Breast epithelium (tissue), 4 donors: ENCODE measurements at places on chromosomes 4 and X.

DNA sequence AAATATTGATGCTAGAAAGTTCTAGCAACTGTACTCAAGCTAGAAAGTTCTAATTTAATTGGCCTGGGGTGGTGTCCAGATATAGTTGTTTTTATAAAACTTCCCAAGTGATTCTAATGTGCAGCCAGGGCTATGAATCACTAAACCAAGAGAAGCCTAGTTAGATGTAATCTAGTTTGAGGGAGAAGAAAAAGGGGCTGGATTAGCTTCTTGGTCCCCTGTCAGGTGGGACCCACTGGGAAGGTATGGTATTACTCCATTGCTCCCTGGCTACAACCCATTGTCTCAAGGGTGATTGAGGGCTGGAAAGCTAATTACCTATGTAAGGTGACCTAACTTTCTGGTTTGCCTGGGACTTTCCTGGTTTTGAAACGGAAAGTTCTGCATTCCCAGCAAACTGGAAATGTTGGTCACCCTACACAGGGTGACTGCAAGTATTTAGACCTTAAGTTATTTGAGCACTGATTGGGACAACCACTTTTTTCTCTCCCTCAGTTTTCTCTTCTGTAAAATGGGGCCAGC lies 23.9 kb upstream of the MSN start:
- H3K4me3 ChIP-seq: no peak overlapping the region
- H3K27ac ChIP-seq: peak overlapping the region; percentile 87
- H3K27me3 ChIP-seq: no peaks in the 10 kb centered on the region

- H3K27ac ChIP-seq: no peak overlapping the region
- no peaks in the 10 kb centered on the region for H3K27me3 ChIP-seq
- no peaks in the 10 kb centered on the region for H3K36me3 ChIP-seq
- no peak for DNase-seq
- H3K4me1 ChIP-seq: no peaks in the 10 kb centered on the region
Observed at GRCh38 chr4:56253666-56254305, 133.5 kb downstream of the AASDH start.

DNA sequence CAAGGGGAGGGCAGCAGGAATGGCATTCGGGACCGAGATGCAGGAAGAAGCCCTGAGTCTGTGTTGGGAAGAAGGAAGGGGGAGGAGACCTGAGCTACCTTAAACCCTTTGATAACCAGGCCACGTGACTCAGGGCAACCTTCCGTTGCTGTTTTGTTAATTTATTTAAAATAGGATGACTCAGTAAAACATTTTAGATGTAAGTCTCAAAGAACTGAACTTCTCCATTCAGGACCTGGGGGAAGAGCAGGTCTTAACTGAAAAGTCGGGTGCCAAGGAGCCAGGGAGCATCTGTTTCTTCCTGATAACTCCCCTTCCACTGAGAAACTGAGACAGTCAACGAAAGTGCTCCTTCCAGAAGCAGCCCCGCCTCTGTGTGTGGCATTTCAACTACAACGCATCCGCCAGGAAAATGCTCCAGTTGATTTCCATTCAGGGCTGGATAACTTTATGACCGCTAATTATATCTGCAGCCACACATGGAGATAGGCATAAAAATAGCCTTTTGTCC lies 88.0 kb downstream of the IRF2 start:
- H3K4me1 ChIP-seq: peaks cover 8% of the 10 kb centered on the region
- H3K27ac ChIP-seq: peak overlapping the region; percentile 86
- H3K4me3 ChIP-seq: no peak overlapping the region
- no peak for DNase-seq
- no peaks in the 10 kb centered on the region for H3K27me3 ChIP-seq

GRCh38 chr4:3784454-3785291 lies 18.5 kb downstream of the ADRA2C start:
- H3K36me3 ChIP-seq: no peaks in the 10 kb centered on the region
- no peak for DNase-seq
- H3K4me3 ChIP-seq: no peak overlapping the region

DNA sequence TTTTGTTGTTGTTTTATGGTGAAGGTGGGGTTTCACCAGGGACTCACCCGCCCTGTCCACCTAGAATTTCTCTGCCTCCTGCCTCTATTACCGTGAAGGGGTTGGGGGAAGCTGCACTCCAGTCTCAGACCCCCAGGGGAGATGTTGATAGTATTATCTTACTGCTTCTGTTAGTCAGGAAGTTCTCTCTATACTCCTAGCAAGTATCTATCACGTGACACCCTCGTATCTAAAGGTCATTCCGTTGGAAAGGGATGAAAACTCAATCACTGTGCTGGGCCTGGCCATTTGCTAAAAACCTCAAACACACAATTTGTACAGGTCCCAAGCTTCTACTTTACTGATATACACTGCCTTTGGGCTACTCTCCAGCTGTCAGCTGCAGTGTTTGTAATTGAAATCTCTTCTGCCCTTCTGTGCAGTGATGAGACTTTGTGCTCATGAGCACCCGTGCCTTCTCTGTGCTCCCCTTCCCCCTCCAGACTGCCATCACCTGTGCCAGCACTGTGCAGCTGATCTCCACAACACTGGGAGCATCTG lies 188.5 kb upstream of the ANXA3 start:
- H3K27ac ChIP-seq: no peak overlapping the region
- H3K4me1 ChIP-seq: no peaks in the 10 kb centered on the region
- no peak for DNase-seq
- no peaks in the 10 kb centered on the region for H3K36me3 ChIP-seq
- no peak overlapping the region for H3K4me3 ChIP-seq
- no peaks in the 10 kb centered on the region for H3K27me3 ChIP-seq
